Anterior cingulate cortex (tissue), 58 donors: ENCODE measurements at places on chromosomes 3 and 15.

DNA sequence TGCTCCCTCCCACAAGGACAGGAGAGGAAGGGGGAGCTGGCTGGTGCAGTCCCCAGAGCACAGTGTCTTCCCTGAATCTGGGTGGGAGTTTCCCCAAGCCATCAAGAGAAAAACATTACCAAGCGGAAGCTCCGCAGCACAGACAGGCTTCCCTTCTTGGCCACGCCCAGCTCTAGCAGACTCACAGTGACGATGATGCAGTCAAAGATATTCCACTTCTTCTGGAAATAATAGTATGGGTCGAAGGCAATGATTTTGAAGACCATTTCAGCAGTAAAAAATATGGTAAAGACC lies 76.7 kb downstream of the SCN10A start:
- DNase-seq, result no peak

DNA sequence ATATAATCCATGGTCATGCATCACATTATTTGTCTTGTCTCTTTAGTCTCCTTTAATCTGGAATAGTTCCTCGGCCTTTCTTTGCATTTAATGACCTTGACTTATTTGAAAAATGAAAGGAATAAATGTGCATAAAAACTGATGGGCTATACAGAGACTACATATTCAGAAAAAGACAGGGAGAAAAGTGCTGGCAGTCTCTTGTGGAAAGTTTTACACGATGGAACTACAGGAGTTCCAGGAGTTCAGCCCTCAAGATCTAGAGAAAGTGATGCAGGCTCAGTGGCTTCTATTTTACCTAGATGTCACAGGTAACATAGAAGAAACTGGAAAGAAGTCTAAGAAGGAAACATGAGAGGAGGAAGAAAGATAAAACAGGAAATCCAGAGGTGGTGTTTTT lies 7.6 kb upstream of the ABTB1 start:
- DNase-seq, result no peak

GRCh38 chr3:16071206-16071605 lies 103.3 kb upstream of the GALNT15 start:
- DNase-seq, result no peak

DNA sequence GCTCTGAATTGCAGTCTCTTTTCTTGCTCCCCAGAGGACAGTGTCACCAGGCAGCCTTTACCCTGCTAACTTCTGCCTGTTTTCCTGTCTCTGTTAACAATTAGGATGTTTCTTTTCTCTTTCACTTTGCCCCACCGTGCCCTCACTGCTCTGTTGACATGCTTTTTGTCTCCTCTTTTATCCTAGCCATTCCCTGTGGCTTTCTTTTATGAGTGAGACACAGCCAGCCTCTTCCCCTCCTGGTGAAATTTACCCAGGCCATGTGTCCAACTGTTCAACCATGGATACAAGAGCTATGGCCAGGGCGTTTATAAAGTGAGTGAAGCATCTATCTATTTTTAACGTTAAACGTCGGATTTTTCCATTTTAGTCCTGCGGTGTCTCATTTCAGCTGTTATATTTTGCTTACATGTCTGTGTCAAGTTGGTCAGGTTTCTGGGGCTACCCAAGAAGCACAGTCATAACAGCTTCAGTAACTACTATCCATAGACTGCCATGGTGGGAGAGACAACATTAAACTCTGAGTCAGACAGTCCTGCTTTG lies 443.2 kb upstream of the AZI2 start:
- DNase-seq, result no peak

- no peak for DNase-seq
These were observed 1153.7 kb downstream of the SI start for GRCh38 chr3:163924600-163924999.

DNA sequence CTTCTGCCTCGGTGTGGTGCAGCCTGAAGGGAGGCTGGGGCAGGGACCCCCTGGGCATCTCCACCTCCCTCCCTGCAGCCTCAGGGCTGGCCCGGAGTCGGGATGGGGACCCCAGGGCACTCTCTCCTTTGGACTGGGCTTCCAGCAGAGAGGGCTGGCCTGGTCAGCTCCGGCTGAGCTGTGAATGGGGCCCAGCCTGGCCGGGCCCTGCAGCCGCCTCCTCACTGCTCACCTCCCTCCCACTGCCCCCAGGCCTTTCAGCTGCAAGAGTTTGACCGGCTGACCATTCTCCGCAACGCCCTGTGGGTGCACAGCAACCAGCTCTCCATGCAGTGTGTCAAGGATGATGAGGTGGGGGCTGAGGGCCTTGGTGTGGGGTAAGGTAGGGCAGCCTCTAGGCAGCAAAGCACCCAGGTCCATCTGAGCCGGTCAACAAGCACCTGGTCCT lies 36.0 kb downstream of the PSTPIP1 start:
- no peak for DNase-seq

DNA sequence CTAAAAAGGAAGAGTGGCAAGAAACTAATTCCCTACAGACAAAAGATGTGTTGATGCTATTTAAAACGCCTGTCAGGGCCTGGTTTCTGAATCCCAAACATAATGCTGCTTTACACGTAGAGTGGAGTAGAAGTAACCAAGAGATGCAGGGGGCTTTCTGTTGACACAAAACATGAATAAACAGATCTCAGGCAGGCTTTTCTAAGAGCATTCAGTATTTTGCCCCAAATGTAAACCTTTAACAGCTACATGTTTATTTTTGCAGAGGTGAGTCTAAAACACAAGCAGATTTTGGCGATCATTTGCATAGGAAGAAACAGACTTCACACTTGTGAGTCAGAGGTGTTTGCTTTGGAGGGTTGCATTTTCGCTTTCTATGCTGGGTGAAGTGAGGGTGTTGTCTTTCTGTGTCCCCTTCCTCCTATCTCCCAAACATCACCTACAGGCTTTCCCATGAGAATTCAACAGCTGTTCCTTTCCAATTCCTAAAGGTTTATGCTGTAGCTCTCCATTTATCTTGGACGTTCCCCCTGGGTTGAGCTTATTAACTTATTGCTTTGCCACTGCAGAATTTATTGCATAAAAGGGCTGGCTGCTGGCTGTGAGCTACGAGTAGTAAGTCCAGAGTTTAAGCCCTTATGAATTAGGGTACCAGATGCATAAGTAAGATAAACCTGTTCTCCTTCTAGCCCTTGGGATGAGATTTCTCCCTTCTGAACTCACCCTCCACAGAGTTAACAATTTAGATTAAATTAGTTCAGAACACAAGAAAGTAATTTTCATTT lies 156.7 kb downstream of the DIPK2A start:
- DNase-seq, result no peak

DNA sequence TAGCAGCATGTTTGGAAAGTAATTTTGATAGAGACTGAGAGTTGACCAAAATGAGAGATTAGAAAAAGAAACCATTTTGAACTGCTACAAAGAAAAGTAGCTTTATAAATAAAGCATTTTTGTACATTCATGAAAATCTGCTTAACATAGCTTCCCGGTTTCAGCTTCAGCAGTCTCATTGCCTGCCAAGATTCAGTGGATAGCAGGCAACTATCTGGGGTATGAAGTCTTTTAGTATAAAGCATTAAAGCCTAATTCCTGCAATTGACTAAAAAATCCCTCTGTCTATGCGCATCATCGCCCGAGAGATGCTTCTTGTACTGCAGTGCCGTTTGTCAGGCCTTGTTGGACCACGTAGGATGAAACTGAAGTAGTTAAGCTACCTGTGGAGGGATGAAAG lies 588.4 kb downstream of the NAALADL2 start:
- DNase-seq, result no peak

GRCh38 chr15:62788224-62788623 lies 254.3 kb upstream of the TPM1 start:
- no peak for DNase-seq

GRCh38 chr3:62252438-62253157 lies 120.8 kb downstream of the FEZF2 start:
- DNase-seq, result no peak

GRCh38 chr3:71468311-71469137 lies 115.0 kb downstream of the FOXP1 start:
- DNase-seq, result no peak

- DNase-seq, result no peak
These were observed 450.8 kb upstream of the NAALADL2 start for GRCh38 chr3:174408310-174408709.

DNA sequence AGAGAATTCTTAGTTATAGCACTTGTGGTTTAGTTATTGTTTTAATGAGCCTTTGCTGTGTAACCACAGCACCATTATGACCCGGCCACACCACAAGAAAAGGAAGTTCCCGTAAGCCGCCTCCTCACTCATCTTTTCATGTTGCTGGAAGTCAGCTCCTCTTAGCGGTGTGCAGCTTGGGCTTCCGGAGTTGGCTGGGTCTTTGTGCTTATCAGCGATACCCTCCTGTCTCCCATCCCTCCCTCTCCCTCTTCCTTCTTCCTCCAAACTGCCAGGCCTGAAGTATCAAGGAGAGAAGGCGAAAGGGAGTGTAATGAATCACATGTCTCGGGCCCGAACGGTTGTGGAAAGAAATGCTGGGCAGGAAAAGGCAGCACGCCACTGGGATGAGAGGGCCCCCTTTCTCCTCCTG lies 353.5 kb downstream of the MCTP2 start:
- no peak for DNase-seq

DNA sequence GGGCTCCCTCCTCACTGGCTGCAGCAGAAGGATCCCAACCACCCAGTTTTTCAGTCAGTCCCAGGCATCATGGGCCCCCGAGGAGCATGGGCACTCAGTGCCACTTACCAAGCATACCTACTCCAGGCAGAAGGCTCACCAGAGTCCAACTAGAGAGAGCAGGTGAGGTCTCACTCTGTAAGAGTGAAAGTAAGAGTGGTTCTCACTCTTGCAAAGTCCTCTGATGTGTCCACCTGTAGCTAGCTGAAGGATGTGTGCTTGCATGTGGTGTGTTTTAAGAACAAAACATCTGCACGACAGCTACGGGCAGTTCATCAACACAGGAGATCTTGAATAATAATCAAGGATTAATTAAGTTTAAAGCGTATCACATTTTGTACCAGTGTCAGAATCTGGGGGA lies 49.7 kb downstream of the CCK start:
- no peak for DNase-seq

- no peak for DNase-seq
These were observed 15.4 kb downstream of the ANPEP start for GRCh38 chr15:89799011-89799911.

DNA sequence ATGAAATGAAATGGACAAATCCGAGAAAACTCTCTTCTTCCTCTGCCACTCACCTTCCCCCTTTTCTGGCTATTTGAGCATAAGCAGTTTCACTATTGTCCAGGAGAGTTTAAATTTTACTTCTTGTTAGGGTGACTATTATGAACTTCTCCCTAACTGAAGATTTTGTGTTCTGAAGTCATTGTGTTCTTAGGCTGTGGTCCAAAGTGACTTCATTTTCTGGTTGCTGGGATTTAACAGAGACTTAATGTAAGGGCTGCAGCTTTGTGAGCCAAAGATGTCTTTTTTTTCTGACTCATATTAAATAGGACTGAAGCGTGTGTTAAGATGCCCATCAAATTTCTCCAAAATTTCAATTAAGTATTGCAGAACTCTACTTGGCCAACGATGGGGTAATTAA lies 46.5 kb upstream of the FSTL1 start:
- DNase-seq, result no peak

GRCh38 chr3:4380013-4380412 lies 76.8 kb downstream of the SETMAR start:
- DNase-seq, result no peak

GRCh38 chr3:67635257-67635656 lies 19.2 kb downstream of the SUCLG2 start:
- no peak for DNase-seq

DNA sequence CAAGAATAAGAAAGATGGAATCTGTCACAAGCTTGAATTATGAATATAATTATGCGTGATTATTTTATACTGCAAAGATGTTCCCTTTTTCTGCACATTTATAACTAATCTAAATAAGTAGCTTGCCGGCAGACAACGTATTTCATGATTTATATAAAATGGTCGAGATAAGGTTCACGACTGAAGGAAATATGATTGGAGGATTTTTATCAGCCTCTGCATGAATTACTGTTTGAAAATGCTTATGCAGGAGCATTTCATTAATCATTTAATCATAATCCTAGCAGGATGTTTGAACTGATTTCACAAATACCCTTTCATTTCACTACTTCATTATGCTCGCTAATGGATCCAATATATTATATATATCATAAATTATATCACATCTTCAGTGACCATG lies 580.0 kb downstream of the FOXP1 start:
- DNase-seq, result no peak

- DNase-seq, result no peak
These were observed 28.9 kb downstream of the IGSF10 start for GRCh38 chr3:151431940-151432339.

- DNase-seq, result no peak
These were observed 36.8 kb downstream of the TRANK1 start for GRCh38 chr3:36907911-36908646.

GRCh38 chr3:46713898-46714552 lies 3.6 kb downstream of the PRSS50 start:
- DNase-seq, result no peak

DNA sequence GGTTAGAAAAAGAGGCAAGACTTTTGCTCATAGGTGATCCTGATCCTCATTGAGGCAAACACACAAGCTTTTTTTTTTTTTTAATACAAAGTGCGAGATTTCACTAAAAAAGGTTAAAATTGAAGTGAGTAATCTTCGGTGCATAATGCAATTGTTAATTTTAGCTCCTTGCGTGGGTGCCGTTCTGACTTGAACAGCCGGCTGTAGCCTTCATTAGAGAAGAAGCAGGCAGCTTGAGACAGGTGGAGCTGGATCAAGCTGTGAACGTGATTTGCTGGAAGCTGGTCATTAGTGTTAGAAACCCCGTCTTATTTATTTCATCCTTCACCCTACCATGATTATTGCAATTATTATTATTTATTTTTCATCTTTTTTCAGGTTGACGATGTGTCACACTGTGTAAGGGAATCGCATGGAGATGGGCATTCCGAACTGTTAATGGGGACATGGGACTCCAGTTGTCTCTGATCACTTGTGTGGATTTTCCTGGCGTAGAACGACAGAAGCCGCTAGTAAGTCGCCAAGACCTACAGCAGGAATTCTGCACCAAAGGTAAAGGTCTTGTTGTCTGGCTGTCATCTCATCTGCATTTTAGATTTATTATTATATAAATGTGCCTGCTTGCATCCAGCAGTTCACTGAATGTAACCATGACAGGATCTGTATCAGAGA lies 40.2 kb downstream of the ARPP21 start:
- no peak for DNase-seq

GRCh38 chr3:79111375-79112052 lies 656.3 kb downstream of the ROBO1 start:
- no peak for DNase-seq

GRCh38 chr3:192772240-192772894 lies 45.0 kb upstream of the FGF12 start:
- peak; percentile 5 for DNase-seq
